AG09309 (cell line): ENCODE measurements at places on chromosomes 6 and 20.

GRCh38 chr6:93183531-93183972 is 235.8 kb downstream of the EPHA7 start:
- no peak for DNase-seq

DNA sequence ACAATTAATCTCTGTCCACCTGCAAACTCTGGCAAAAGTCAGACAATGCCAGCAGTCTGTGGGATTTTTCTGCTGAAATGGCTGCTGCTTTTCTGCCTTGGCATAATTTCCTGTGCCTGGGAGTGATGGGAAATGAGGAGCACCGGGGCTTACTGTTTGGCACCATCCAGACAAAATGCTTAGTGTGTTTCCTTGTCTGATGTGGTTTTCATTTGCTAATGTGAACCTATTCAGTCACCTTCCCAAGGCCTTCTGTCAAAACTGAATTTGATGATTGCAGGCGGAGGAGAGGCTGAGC is 56.4 kb downstream of the CDH4 start:
- no peak for DNase-seq

GRCh38 chr20:40532103-40532502 is 156.9 kb downstream of the MAFB start:
- DNase-seq = no peak

DNA sequence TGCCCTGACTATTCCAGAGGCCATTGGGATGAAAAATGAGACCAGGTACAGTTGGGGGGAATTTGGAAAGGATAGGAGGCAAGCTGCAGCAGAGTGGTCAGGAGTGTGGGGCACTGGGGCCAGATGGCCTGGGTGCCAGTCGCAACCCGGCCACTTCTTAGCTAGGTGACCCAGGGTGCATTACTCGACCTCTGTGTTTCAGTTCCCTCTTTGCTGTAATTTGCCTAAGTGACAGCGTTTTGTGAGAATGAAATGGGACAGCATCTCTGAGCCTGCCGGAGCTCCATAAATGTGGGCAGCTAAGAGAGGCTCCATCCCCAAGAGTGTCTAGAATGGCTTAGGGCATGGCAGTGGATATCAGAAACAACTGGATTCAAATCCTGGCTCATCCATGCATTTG is 13.9 kb downstream of the LRFN2 start:
- no peak for DNase-seq

GRCh38 chr20:58473453-58474425 is 41.5 kb downstream of the APCDD1L start:
- no peak for DNase-seq

GRCh38 chr6:102126488-102126887 is 733.0 kb downstream of the GRIK2 start:
- no peak for DNase-seq

DNA sequence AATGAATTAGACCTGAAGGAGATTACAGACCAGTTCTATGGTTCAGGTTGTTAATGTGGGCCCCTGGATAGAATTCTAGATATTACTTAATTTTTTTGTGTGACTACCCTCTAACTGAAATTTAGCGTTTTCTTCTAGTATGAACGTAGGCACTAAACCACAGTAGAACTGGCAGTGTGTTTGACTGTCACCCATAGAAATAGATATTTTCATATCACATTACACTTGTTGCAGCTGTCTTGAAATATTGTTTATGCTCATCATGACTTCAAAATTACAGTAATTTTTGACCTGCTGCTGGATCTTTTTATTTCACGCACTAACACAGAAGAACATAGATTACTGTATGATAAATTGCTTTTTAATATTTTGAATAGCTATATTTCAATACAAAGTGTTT is 31.6 kb downstream of the E2F3 start:
- DNase-seq = no peak

GRCh38 chr6:148681666-148682065 is 65.2 kb upstream of the UST start:
- DNase-seq = no peak
